ENCODE measurements at places on chromosomes 5 and 9.

GRCh38 chr9:120473608-120474007 lies 106.4 kb downstream of the CDK5RAP2 start:
- no peak for DNase-seq

- no peak for DNase-seq
Measured at GRCh38 chr5:54259090-54259489, 51.3 kb downstream of the ARL15 start.

- no peak for DNase-seq
Measured at GRCh38 chr9:110399983-110400382, 62.3 kb upstream of the TXNDC8 start.

GRCh38 chr5:65012301-65012892 lies 243.7 kb downstream of the CWC27 start:
- DNase-seq, result no peak

DNA sequence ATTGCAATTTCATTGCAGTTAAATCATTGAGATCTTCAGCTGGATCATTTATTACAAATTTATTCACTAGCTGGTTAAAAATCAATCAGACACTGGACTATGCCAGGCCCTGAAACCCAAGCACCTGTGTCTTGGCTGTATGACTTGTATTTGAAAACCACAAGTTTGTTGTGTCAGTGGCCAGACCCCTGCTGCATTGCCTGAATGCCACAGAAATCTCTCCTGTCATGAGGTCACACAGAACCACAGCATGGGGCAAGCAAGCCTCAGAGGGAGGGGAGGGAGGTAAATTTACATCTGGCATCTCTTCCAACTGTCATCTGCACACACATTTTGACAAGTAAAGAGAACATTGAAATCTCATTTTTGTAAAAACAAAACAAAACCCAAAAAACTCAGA lies 90.0 kb downstream of the ARRDC3 start:
- DNase-seq, result no peak

DNA sequence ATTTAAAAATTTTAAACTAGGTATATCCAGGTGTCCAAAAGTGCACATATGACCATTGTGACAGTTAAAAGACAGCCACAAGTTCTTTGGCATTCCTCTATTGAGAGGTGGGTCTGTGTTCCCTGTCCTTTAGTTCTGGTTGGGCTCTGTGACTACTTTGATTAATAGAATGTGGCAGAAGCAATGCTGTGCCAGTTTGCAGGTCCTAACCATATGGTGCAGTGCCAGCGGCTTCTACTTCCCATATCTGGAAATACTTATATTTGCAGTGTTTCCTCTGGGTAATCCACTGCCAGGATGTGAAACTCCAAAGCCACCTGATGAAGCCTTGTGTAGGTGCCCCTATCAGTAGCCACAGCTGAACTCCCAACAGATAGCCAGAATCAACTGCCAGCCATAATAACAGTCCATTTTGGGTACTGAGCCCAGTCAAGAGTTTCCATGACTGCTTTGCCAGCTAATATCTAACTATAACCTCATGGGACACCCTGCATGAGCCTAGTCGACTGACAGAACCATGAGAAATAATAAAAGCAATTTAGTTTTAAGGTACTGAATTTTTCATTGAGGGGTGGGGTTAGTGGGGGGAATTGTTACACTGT lies 361.0 kb upstream of the SEMA6A start:
- DNase-seq, result no peak

- no peak for DNase-seq
Measured at GRCh38 chr5:164578401-164578800, 1073.0 kb downstream of the MAT2B start.

DNA sequence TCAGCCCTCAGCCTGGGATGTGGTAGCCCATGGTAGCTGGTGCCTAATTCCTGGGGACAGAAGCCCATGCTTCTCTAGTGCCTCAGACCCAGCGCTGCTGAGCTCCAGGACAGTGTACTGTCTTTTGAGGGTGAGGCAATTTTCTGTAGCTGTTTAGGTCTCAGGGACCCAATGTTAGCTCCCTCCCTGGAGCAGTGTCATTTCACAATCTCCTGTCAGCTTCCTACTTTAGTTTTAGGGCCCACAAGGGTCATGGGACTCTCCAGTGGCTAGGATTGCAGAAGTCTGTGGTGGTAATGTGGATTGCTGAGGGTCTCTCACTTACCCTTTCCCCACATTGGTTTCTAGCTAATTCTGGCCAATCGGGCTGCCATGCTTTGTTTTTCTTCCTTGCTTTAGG lies 67.7 kb upstream of the CCL21 start:
- DNase-seq, result no peak

DNA sequence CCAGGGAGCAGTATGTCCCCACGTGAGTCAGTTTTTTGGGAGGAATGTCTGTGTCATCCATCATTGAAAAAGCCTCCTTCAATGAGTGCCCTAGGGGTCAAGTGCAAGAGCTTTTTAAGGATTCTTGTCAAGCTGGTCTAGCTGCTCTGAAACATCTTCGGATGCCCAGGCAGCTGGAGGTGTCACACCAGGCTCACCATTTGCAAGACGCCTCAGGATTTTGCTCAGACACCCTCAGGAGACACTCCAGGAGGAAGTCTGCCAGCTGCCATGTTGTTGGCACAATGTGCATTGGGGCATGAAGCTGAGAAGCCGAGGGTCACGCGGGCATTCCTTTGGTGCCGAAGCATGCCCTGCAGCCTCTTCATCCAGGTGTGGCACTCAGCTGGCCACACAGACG lies 111.1 kb upstream of the S1PR3 start:
- no peak for DNase-seq

All from stimulated activated CD4-positive, alpha-beta T cell treated with anti-CD3 and anti-CD28 coated beads, Interleukin-4, amount 100 ng/mL, for 24 hours (primary cell).